ENCODE measurements at places on chromosomes 5 and 9. TPM values are rescaled to one million over a fixed set of nuclear protein-coding genes. Genes with fewer than 3 reads are reported as not detected.

- no peak for DNase-seq
These were observed 16.9 kb downstream of the BASP1 start for GRCh38 chr5:17234374-17234773.

DNA sequence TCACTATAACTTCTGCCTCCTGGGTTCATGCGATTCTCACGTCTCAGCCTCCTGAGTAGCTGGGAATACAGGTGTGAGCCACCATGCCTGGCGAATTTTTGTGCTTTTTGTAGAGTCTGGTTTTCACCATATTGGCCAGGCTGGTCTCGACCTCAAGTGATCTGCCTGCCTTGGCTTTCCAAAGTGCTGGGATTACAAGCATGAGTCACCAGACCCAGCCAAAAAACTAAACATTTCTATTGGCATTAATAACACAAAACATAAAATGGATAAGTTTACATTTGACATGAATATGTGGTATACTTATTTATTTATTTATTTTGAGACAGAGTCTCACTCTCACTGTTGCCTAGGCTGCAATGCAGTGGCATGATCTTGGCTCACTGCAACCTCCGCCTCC lies 13.6 kb upstream of the REEP5 start:
- no peak for DNase-seq

ARL14EPL gene
- total RNA-seq = not detected

- no peak for DNase-seq
These were observed 177.3 kb downstream of the CFAP90 start for GRCh38 chr5:7673658-7674057.

- no peak for DNase-seq
These were observed 40.1 kb downstream of the NUP214 start for GRCh38 chr9:131165523-131165922.

- DNase-seq = no peak
These were observed 55.7 kb downstream of the SHC3 start for GRCh38 chr9:89122949-89123348.

DNA sequence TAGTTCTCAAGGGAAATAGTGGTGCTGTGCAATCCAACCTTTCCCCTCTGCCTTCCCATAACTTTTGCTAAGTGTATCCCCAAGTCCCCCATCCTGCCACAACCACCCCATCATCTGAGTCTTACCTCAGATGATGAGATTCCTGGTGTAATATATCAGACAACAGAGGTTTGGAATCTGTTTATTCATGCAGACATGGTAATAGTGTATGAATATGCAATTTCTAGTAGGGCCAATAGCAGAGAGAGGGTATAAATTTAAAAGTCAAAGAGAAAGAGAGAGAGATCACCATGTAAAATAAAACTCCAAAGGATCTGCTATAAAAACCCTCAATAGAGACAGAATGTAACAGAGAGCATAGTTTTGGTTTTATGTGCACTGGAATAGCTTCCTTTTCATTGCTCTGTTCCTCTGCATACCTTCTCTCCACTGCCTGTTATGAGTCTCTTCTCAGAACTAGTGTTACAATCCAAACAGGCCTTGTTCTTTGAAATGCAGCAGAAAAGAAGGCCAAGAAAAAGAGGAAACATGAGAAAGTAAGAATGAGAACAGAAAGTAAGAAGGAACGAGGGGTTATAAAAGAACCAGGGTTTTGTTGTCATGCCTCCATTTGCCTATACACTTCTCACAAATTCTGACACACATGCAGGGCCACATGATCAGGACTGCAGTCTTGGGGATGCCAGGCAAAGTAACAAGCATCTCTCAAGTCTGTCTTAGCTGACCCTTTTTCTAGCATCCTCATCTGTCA lies 278.0 kb downstream of the CETN3 start:
- DNase-seq = no peak

- DNase-seq = no peak
These were observed 522.3 kb downstream of the MAT2B start for GRCh38 chr5:164027738-164028137.

SELENOP gene
- not detected for total RNA-seq

FOXD4L3 gene
- not detected for total RNA-seq

- no peak for DNase-seq
These were observed 595.4 kb downstream of the IRX1 start for GRCh38 chr5:4191041-4191440.

DNA sequence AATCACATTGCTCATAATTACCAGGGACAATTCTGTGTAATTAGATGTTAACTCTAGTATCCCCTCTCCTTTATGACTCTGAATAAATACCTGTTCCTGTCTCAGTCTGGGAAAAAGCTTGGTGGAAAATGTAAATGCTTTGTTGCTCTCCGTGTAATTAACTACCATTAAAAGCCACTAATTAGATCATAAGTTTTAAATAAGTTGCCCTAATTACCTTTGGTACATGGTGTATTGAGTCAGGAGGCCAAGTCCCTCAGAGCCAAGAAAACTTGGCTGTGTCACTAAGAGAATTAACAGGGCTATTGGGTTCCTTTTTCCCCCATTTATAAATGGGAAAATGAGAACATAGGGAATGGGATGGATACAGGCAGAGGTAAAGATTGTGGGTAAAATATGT lies 617.6 kb downstream of the TLR4 start:
- DNase-seq = no peak

GFI1B gene
- not detected for total RNA-seq

DNA sequence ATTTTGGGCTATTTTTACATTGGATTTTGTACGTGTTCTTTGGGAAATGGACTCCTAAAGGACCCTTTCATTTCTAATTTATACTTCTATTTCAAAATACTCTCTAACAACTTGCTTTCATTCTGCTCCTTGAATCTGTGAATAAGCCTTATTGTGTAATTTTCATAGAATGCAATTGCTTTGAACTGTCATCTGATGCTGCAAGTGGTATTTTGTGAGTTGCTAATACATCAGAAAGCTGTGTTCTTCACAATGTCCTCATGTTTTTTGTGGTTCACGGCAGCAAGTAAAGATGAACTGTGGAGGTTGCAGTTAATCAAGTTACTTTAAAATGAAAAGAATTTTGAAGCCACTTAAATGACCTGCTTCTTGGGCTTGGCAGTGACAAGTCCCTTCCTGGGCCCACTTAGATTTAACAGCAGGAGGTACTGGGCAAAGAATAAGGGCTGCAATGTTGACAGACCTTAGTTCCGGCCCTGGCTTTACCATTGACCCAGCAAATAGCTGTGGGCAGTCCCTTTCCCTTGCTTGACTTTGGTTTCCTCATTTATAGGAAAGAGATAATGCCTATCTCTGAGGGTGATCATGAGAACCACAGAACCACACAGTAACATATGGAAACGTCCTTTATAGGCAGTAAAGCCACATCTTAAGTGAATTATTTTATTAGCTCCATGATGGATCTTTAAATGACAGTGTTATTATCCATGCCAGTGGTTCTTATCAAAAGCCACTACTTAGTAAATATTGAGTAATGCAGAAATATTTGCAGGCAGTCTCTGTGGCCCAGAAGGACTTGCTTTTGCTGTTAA lies 54.8 kb downstream of the IQGAP2 start:
- no peak for DNase-seq

INSL6 gene
- total RNA-seq = not detected

ALDOB gene
- not detected for total RNA-seq

GRCh38 chr5:38642189-38642911 lies 85.9 kb upstream of the LIFR start:
- no peak for DNase-seq

- no peak for DNase-seq
These were observed 141.9 kb downstream of the CEMIP2 start for GRCh38 chr9:71626395-71626794.

CYSRT1 gene
- 0.50 TPM for total RNA-seq

DNA sequence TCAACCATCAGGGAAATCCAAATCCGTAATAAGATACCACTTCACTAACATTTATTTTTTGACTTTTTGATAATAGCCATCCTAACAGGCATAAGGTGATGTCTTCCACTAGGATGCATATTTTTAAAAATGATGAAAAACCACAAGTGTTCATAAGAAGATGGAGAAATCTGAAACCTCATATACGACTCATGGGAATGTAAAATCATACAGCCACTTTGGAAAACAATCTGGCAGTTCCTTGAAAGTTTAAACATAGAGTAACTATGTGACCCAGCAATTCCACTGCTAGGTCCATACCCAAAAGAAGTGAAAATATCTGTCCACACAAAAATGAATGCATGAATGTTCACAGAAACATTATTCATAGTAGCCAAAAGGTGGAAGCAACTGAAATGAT lies 431.0 kb downstream of the ENC1 start:
- DNase-seq = no peak
